ENCODE measurements at places on chromosomes 5 and 9.

DNA sequence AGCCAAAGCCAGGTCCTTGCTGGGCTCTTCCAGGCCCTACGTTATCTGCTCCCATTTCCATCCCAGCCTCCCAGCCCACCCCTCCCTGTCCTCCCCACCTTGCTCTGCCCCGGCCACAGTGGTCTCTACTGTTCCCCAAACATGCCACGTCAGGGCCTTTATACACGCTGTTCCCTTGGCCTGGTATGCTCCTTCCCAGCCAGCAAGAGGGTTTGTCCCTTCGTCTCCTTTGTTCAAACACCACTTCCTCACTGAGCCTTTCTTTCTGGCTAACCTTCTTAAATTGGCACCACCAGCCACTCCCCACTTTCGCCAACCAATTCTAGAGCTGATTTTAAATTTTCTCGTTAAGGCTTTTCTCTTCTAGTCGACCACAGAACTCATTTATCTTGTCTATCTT lies 9.8 kb downstream of the SH2D3C start:
- no peak for DNase-seq

DNA sequence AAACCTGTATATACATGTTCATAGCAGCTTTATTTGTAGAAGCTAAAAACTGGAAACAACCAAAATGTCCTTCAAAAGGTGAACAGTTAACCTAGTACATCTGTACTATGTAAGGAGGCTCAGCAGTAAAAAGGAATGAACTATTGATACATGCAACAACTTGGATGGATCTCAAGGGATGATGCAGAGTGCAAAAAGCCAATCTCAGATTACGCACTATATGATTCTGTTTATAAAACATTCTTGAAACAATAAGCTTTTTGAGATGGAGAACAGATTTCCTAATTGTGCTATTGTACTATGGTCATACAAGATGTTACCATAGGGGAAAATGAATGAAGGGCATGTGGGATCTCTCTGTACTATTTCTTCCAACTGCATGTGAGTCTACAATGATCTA lies 88.9 kb downstream of the PAM start:
- no peak for DNase-seq

DNA sequence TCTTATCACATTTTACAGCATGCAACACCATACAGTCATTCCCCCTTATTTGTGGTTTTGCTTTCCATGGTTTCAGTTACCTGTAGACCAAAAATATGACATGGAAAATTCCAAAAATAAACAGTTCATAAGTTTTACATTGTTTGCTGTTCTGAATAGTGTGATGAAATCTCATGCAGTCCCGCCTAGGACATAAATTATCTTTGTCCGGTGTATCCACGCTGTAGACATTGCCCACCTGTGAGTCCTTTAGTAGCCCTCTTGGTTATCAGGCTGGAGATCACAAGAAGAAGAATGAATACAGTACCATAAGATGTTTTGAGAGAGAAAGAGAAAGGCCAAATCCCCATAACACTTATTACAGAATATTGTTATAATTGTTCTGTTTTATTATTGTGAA lies 68.1 kb downstream of the SLC46A2 start:
- DNase-seq: no peak

DNA sequence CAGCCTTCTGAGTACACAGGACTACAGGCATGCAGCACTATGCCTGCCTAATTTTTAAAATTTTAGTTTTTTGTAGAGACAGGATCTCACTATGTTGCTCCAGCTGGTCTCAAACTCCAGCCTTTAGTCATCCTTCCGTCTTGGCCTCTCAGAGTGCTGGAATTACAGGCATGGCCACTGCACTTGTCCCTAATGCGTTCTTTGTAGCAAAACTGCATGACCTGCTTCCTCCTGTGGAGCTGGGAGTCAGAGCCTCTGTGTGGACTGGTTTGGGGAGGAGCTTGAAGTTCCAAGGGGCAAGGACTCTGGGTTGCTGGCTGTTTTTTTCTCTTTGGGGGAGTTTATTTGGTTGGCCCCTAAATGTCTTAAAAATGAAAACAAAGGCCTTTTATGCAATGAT lies 22.7 kb upstream of the ANKRD34B start:
- DNase-seq: no peak

All from stimulated activated CD4-positive, alpha-beta T cell treated with anti-CD3 and anti-CD28 coated beads, Interleukin-2, amount 100 ng/mL, for 4 hours (primary cell).